ENCODE measurements at places on chromosomes 1 and 21.

- DNase-seq = peak; percentile 75
Observed at GRCh38 chr21:46368533-46369285, 44.8 kb downstream of the PCNT start.

DNA sequence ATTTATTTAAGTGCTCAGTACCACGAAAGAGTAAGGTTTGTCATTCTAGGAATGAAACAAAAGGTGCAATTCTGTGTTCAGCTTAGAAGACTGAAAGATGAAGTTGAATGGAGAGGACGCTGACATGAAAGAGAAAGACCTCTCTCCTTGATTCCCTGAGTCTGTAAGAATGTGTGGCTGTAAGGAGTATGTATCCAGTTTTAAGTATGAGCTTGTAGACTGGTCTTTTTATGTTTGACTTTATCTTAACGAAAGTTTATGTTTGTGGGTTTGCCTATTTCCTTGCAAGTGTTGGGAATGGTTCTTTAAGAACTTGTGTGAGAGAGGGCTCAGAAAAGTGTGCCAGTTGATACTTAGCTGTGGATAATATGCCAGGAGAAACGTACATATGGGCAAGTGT is 1.4 kb downstream of the CHD1L start:
- peak; percentile 65 for DNase-seq

DNA sequence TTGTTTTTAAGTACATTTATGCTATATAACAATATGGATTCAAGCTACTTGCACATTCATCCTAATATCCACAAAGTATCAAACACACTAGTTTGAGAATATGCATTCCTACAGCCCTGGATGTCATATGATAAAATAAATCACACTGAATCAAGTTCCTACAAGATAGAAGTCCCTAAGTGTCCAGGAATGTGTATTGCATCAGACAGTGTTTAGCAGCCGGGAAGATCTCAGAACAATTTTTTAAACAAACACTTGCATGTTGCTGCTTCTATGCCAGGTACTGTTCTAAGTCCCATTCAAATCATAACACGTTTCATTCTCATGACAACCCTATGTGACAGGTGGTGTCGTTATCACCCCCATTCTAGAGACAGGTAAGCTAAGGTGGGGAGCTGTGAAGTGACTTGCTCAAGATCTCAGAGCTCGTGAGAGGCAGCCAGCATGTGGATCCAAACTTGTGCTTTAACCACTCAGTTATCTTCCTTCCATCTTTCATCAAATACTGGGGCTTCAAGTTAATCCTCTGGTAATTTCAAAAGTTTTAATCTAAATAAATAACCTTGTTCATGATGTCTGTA is 68.3 kb upstream of the KIF26B start:
- no peak for DNase-seq

DNA sequence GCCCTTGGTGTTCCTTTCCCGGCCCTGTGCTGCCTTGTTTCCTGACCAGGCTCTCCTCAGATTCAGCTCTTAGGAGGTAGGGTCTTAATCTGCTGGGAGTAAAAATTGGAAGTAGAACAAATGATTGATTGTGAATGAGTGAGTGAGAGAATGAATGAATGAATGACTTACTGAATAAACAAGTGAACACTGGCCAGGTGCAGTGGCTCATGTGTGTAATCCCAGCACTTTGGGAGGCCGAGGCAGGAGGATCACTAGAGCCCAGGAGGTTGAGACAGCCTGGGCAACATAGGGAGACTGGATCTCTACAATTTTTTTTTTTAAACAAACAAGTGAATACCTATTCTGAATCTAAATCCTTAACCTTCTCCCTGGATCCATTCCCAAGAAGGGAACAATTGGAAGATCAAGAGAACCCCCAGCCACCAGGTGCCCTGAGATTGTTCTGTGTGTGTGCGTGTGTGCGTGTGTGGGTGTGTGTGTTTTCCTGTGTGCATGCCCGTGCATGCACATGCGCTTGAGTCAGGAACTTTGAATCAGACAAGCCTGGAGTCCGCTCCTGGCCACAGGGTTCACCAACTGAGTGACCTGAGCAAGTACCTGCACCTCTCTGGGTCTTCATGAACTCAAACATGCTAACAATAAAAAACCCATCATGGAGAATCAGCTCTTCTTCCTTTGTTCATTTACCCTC is 24.3 kb upstream of the CITED4 start:
- DNase-seq = no peak

DNA sequence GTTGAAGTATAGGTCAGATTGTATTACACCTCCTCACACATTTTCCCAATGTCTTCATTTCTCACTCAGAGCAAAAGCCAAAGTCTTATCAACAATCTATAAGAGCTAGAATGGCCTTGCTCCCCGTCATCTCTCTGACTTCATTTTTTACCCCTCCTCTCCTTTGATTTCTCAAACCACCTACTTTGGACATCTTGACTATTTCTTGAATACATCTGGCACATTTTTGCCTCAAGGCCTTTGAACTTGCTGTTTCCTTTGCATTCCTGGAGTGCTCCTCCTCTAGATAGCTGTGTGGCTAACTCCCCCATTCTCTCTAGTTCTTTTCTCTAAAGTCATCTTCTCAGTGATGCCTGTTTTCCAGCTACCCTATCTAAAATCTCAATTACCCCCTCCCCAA is 7.2 kb upstream of the XCL2 start:
- no peak for DNase-seq

Measured in OCI-M1 (cell line).